ENCODE measurements at places on chromosomes 5 and 9.
A peak's percentile ranks its signal among the peaks of the same experiment; 100 is the strongest.

GRCh38 chr9:14240537-14240936 lies 73.4 kb downstream of the NFIB start:
- no peak for DNase-seq

GRCh38 chr9:71521132-71521531 lies 247.2 kb downstream of the CEMIP2 start:
- DNase-seq: no peak

GRCh38 chr5:66356011-66356565 lies 212.0 kb downstream of the SREK1 start:
- DNase-seq: no peak

DNA sequence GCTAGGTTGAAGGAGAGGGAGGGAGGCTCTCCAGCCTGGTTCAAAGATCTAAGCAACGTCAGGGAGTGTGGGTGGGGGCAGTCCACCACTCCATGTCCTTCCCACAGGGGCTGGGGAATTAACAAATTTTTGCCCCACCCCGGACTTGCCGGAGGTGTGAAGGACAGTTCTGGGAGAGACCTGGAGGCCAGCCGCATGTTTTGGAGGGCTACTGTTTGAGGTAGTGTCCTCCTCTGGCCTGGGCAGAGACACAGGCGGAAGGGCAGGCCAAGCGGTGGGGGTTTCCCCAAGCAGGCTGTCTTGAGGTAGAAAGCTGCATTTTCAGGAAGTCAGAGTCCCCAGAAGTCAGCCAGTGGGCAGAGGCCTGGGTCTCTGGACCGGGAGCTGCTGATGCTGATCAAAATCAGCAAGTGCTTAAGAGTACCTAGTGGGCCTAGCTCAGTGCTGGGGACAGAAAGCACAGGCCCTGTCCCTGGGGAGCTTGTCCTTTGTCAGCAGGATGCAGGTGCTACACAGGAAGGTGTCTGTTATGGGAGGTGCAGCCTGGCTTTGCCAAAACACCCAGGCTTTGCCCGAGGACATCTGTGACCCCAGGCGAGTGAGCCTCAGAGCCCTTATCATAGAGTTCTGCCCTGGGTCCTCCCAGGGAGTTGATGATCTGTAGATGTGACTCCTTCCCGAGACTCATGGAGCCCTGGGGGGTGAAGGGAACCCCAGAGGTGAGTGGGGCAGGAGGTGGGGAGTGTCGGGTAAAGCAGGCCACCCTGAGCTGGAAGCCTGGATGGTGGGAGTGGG lies 18.5 kb downstream of the JADE2 start:
- no peak for DNase-seq

GRCh38 chr5:1129711-1130055 lies 17.8 kb upstream of the SLC12A7 start:
- no peak for DNase-seq

- no peak for DNase-seq
Observed at GRCh38 chr5:40441733-40442132, 238.0 kb upstream of the PTGER4 start.

DNA sequence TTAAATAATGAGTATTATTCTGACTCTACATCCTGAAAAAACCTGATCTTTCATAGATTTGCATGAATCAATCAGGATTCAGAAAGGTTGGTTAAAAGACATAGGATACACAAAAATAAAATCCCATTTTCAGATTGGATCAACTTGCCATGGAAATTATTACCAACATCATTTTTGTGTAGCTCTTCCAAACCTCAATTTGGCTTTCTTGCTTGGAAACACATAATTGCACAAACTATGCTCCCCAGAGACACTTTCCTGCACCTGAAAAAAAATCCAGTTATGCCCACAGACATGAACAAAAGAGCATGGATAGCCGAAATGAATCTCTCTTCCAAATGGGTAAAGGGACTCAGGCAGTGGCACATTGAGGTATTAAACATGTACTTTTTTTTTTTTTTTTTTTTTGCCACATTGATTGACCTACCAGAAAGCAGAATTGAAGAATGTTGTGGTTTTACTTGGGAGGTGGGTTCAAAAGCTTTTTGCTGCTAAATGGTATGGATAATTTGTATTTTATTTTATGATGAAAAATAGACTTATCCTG lies 135.4 kb upstream of the FBN2 start:
- DNase-seq: no peak

- peak; percentile 41 for DNase-seq
Observed at GRCh38 chr9:127121628-127122175, 733 bp downstream of the ANGPTL2 start.

GRCh38 chr5:111387361-111387760 lies 125.0 kb downstream of the STARD4 start:
- DNase-seq: no peak

- peak; percentile 10 for DNase-seq
Observed at GRCh38 chr5:5182508-5183188, 42.5 kb downstream of the ADAMTS16 start.

DNA sequence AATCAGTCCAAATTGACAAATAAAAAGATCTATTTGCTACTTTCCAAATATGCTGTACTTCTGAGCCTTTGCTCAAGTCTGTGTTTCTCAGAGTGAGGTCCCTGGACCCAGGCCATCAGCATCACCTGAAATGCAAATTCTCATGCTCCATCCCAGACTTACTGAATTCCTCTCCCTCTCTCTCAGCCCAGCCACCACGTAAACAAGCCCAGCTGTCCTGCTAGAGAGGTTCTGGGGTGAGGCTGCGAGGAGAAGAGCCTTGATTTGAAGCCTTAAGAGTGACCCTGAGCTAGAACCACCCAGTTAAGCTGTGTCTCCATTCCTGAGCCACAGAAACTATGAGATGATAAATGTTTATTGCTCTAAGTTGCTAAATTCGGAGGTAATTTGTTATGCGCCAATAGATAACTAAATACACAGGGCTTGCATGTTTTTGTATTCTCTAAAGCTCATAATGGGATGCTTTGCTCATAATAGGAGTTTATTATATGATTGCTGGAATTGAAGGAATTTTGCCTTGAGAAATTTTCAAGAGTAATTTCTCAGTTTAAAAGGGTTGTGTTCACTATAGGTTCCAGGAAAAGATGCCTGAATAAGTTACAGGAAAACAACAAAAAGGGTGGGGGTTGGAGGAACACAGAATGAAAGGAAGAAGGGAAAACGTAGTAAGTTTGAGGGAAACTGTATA lies 98.9 kb upstream of the SPATA31D4 start:
- no peak for DNase-seq

GRCh38 chr9:20988061-20988460 lies 43.4 kb downstream of the HACD4 start:
- no peak for DNase-seq

- DNase-seq: no peak
Observed at GRCh38 chr5:1542781-1543180, 19.0 kb upstream of the LPCAT1 start.

DNA sequence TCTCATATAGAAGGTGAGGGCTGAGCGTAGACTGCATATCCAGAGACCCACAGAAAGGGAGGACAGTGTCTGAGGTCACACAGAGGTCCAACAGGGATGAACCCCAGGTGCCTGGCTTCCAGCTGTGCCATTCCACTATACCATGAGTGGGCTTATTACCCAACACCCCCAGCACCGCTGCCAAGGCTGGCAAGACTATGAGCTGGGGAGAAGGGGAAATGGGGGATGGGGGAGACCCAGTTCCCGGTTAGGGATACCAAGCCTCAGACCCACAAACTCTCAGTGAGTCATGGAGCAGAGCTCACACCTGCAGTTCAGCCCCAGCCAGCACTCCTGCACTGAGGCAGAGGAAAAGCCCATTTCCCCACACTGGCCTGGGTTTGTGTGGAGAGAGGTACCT lies 106.4 kb downstream of the PSD2 start:
- no peak for DNase-seq

GRCh38 chr9:75664597-75664996 lies 225.9 kb upstream of the PCSK5 start:
- DNase-seq: no peak

- DNase-seq: no peak
Observed at GRCh38 chr9:129328355-129329042, 150.4 kb upstream of the IER5L start.

GRCh38 chr5:168749391-168750100 lies 170.4 kb upstream of the PANK3 start:
- DNase-seq: no peak

- DNase-seq: no peak
Observed at GRCh38 chr5:22908129-22908528, 55.0 kb upstream of the CDH12 start.

GRCh38 chr5:168001318-168001717 lies 290.1 kb upstream of the WWC1 start:
- DNase-seq: no peak

- peak; percentile 74 for DNase-seq
Observed at GRCh38 chr9:108543251-108543778, 312.5 kb downstream of the ACTL7B start.

- DNase-seq: no peak
Observed at GRCh38 chr9:136902259-136902821, 16.0 kb downstream of the TRAF2 start.

DNA sequence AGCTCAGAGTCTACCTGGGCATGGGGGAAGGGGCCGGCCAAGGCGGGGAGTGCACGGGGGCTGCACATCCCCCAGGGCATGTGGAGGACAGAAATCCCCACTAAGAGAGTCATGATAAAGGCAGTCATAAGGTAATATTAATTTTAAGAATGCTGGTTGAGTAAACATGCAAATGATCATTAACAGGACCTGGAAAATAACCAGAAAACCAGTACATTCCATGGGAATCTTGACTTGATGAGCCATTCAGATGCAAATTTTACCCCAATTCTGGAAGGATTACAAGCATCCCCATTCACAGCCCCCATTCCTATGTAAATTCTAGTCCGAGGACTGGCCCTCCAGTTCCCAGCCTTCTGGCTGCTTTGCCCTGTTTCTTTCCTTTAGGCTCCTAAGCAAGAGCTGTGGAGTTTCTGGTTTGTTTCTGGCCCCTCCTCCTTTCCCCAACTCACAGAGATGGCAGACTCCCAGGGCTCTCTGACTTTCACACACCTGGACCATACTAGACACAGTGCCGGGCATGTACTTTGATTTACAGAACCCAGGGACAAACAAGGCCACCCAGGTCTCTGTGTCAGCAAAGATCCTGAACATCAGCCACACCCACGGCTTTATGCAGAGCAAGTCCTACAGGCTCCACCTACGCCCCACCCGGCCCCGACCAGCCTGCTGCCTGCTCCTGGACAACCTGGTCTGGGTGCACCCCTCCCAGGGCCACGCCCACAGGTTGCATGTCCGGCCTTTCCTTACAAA lies 62.7 kb downstream of the SEMA4D start:
- DNase-seq: peak; percentile 77

DNA sequence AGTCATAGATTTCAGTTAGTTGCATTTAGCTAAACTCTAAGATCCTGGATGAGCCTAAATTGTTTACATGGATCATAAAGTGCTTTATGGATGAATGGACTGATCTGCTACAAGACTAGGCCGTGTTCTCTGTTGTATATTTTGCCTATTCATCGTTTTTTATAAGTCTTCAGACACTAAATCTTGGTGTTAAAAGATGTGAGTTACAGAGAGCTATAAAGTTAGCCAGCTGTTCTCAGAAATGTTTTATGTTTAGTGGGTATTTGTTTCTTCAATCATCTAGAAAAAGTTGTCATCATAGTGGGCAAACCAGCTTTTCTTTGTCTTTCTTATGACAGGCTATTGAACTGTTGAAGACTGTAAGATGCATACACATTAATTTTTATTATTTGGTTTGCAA lies 585.8 kb upstream of the SEMA6A start:
- no peak for DNase-seq

DNA sequence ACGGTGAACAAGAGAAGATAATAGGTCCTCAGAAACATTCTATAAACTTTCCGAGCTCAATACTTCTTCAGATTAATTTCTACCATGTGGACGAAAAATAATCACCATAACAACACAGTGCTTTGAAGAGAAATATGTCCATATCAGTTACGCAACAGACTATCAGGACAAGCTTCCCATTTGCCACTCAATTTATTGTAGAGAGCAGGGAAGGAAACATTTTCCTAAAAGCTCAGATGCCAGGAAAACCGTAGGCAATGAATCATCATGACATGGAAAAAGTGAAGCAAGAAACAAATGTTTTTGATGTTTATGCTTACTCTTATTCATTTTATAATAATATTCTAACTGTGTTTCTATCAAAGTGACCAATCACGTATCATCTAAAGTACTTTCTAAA lies 87.6 kb downstream of the S1PR3 start:
- no peak for DNase-seq

DNA sequence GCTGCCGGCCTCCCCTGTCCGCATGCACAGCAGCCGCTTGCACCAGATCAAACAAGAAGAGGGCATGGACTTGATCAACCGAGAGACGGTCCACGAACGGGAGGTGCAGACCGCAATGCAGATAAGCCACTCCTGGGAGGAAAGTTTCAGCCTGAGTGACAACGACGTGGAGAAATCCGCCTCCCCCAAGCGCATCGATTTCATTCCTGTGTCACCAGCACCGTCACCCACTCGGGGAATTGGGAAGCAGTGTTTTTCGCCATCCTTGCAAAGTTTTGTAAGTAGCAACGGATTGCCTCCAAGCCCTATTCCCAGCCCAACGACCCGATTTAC lies 75.3 kb downstream of the PIP5K1B start:
- no peak for DNase-seq

- no peak for DNase-seq
Observed at GRCh38 chr5:54304040-54304439, 6.3 kb downstream of the ARL15 start.

- DNase-seq: no peak
Observed at GRCh38 chr9:90799271-90799852, 2.3 kb upstream of the SYK start.

- peak; percentile 32 for DNase-seq
Observed at GRCh38 chr5:142421228-142421617, 96.4 kb upstream of the SPRY4 start.

GRCh38 chr9:95726756-95727155 lies 148.7 kb upstream of the ERCC6L2 start:
- DNase-seq: peak; percentile 74

DNA sequence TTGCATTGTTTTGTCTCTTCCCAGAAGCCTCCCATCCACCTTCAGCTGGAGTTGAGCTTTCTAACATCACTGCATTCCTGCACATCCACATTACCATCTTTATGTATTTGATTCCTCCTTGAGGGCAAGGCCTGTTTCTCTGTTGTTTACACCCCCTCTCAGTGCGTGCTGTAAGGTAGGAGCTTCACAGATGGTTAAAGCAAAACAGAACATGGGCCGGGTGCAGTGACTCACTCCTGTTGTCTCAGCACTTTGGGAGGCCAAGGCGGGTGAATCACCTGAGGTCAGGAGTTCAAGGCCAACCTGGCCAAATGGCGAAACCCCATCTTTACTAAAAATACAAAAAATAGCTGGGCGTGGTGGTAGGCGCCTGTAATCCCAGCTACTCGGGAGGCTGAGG lies 110.9 kb downstream of the KCNIP1 start:
- DNase-seq: no peak

GRCh38 chr5:158635565-158635964 lies 464.2 kb downstream of the EBF1 start:
- DNase-seq: no peak

GRCh38 chr5:53815471-53815870 lies 255.0 kb downstream of the NDUFS4 start:
- DNase-seq: no peak

All from neural progenitor cell (in vitro differentiated cells).